ENCODE measurements at places on chromosomes 12 and 14.

DNA sequence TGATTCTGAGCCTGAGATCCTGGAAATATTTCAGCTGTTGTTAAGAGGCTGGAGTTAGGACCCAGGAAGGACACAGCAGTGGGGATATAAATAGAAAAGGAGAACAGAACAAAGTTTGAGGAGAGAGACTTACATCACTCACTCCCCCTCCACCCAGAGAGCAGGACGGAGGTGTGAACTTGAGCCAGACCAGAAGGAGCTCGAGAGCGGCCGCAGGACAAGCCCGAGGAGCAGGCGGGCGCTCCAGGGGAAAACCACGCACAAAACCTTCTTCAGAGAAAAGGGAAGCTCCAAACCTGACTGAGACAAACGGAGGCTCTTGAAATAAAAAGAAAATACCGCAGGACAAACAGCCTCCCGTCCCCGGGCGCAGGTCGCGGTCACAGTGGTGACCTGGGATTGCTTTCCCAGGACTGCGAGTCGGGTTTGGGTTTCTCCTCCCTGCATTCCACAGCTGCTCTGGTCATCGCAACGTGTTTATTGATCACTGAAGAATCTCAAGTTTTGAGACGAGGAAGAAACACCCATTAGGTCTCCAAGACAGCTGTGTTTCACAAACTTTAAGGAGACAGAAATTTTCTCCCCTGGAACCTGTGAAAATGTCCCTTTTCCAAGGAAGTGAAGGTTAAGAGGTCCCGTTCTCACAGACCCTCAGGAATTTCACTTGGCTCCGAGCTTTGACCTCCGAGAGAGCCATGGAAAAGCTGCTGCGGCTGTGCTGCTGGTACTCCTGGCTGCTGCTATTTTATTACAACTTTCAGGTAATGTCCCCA, at the start of gene ADGRD1:
Gene ADGRD1 (plus strand): TSS at position 137 of the 773 bp plus-strand sequence. CDS start 559 bp downstream, at position 696.
- DNase-seq: no peak

GRCh38 chr12:71972441-71973074, 33.9 kb downstream of the TPH2 start:
- DNase-seq: no peak

GRCh38 chr12:31203261-31203660, 122.7 kb downstream of the SINHCAF start:
- no peak for DNase-seq

DNA sequence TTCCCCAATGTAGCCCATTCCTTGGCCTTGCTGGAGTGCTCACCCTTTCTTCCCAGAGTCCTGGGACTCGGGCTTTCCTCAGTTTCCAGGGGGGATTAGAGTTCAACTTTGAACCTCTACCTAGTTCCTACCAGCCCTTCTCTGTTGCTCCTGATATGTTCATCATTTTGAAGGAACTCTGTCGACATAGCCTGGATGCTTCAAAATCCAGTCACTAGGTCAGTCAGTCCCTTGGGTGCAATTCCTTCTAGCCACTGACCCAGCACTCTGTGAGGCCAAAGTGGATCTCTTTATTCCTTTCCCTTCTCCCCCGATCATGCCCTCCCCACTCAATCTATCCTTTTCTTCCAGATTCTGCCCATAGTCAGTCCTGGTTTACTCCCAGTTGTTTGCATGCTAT, 72.3 kb upstream of the TMCC3 start:
- no peak for DNase-seq

- no peak for DNase-seq
Observed at GRCh38 chr14:61281948-61282275, 774 bp upstream of the TMEM30B start.

- no peak for DNase-seq
Observed at GRCh38 chr12:64450057-64450640, 1.8 kb upstream of the TBK1 start.

DNA sequence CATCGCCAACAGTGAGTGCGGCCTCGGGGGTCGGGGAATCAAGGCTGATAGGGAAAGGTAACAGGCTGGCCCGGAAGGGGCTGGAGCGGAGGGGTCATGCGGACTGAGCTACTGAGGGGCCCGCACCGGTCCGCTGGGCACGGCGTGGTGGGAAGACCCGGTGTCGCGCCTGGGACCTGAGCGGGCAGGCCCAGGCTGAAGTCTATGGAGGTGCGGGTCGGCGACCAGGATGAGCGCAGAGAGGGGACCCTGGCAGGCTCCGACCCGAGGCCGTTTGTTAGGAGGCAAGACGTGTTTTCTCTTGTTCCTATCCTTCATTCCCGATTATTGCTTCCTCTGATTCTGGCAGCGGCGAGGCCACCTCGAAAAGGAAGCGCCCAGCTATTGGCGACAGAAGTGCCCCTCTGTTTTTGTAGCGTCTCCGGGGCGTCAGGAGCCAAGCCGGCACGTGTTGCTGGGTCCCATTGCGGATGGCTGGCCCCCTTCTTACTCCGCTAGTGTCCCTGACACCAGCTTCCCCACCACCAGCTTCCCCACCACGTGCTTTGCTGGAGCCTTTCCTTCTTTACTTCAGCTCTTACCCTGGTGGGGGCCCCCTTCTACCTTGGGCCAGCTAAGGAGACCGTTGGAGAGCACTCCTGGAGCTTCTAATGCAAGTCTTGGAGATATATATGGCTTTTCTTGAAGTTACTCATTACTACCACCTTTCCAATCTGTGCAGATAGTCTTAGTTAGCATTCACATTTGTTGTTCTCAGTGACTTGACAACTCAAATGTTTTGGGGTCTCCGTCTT, 653 bp downstream of the PA2G4 start:
- DNase-seq: no peak

- DNase-seq: no peak
Observed at GRCh38 chr14:43898687-43899086, 608.4 kb downstream of the FSCB start.

- no peak for DNase-seq
Observed at GRCh38 chr14:28138341-28138740, 628.2 kb upstream of the FOXG1 start.

- DNase-seq: no peak
Observed at GRCh38 chr12:54018468-54018984, 9.7 kb upstream of the HOXC6 start.

GRCh38 chr12:3662521-3662921, 90.4 kb downstream of the CRACR2A start:
- no peak for DNase-seq

- no peak for DNase-seq
Observed at GRCh38 chr14:95039259-95039992, 117.9 kb downstream of the DICER1 start.

DNA sequence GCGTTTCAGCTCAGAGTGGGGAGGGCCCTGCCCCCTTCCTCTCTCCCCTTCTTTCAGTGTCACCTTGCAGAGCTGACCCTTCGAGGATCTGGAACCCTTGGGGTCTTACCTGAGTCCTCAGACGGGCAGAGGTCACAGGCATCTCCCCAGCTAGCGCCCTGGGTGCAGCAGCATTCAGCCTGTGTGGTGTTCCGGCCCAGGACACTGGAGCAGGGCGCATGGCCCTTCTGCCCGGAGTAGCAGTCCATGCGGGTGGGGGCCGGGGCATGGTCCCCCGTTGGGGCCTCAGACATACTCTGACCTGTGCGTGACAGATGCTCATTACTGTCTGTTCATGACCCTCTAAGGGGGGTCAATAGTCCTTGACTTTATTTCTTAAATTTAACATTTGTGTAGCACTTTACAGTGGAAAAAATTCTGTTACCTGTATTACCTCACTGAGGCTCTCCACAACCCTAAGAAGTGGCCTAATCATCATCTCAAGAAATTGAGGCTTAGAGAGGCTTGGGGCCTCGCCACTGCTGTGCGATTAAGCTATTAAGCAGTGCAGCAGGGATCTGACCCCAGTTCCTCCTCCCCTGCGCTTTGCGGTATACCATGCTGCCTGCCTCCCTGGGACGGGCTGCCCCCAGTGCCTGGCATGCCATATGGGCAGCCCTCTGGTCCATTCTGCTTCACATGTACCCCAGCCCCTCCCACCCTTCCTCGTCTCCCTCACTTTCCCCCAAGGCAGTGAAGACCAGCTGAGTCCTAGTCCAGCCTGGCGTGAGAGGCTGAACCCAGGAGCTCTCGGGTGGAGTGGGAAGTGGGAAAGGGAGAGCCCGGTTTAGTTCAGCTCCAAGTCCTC, 11.5 kb downstream of the ISCA2 start:
- no peak for DNase-seq

DNA sequence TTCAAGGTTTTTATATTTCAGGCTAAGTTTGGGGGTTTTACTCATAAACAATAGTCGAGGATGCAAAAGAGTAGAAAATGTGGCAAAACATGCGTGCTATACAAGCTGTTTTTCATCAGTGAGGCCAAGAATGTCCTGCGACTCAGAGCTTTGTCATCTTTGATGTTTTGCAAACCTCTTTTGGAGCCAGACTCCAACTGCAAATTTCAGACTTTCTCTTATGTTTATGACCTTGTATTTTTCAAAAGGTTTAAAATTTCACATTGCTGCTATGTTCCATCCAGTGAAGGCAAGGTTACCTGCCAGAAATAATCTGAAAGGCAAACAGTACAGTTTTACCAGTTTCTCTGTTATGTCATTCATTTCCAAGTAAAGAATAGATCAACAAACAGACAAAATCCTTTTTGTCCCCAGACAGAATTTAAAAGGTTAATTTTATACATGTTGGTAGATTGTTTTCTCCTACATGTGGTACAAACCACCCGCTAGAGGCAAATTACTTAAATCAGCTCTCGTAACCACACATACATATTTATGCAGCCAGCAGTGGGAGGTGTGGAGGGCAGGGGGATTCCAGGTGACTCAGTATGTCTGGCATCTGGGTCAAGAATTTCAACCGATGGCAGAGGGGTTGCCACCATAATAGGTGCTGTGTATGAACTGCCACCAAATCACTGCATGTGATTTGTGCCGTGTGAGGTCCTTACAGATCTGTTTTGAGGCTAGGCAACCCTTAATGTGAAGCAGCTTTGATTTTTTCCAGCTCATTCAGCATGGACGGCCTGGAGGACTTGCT, 119.8 kb upstream of the CPM start:
- peak; percentile 64 for DNase-seq

GRCh38 chr12:4212845-4213244, 60.7 kb upstream of the CCND2 start:
- no peak for DNase-seq

GRCh38 chr14:64830961-64831360, 48.7 kb downstream of the SPTB start:
- no peak for DNase-seq

DNA sequence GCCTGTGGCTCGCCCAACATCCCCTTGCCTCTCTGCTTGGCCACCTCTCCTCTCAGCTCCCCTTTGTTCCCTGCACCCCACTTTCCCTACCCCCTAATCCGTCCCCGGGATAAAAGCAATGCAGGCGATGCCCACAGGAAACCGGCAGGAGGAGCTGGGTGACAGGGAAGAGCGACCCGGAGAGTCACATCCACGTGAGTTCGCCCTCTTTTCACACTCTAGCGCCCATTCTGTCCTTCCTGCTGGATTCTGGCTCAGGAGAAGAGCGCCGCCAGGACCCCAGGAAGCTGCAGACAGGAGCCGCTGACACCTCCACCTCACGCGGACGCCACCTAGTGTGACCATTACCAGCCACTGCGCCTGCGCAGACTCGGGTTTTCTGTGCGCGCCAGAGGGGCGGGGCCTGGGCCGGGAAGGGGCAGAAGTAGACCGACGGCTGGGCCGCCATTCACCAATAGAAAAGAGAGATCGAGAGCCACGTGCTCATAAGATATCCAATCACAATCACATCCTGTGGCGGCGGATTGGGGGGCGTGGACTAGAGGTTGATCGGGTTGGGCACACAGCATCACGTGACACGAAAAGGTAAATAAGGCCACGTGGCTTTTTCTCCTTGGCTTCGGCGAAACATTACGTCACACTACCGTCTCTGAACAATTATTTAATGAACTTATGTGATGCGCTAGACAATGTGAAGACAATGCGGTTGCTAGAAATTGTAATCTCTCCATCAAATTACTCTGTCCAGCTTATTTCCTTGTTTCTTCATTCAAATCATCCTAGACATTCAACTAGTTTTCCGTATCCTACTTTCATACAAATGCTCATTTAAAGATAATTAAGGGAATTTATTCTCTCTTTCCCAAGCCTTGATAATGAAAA, 10.1 kb downstream of the PLA2G1B start:
- DNase-seq: peak; percentile 99

GRCh38 chr12:114414031-114414865, 8.3 kb upstream of the TBX5 start:
- no peak for DNase-seq

GRCh38 chr12:50580436-50580835, 75.7 kb downstream of the DIP2B start:
- DNase-seq: no peak
